ENCODE measurements at places on chromosomes 16 and 17.

GRCh38 chr16:56983211-56983751 is 6.1 kb upstream of the NLRC5 start:
- no peak for DNase-seq

DNA sequence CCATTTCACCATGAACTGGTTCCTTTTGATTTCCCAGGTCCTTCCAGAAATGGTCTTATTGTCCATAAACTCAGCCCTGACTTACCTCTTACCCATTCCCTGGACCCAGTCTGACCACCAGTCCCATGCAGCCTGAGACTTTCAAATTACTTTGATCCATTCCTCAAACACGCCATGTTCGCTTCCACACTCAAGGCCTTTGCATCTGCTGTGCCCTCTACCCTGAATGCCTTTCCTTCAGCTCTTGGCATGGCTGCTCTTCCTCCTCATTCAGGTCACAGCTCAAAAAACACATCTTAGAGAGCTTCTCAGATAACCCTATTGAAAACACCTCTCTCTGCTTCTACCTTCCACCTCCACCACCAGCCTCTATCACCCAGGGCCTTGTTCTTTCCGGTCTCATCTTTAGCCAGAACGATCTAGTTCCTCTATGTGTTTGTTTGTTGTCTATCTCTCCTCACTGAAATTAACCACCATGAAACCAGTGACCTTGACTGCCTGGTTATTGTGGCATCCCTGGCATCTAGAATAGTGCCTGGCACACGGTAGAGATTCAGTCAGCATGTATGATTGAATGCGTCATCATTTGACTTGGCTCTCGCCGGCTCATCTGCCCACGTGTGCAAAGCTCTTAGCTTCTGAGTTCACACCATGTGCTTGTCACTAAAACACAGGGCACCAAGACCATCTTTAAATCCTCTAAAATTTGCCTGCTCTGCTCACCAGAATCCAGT is 12.8 kb downstream of the CRYM start:
- DNase-seq = no peak

- no peak for DNase-seq
Observed at GRCh38 chr17:17907469-17907868, 64.7 kb downstream of the TOM1L2 start.

DNA sequence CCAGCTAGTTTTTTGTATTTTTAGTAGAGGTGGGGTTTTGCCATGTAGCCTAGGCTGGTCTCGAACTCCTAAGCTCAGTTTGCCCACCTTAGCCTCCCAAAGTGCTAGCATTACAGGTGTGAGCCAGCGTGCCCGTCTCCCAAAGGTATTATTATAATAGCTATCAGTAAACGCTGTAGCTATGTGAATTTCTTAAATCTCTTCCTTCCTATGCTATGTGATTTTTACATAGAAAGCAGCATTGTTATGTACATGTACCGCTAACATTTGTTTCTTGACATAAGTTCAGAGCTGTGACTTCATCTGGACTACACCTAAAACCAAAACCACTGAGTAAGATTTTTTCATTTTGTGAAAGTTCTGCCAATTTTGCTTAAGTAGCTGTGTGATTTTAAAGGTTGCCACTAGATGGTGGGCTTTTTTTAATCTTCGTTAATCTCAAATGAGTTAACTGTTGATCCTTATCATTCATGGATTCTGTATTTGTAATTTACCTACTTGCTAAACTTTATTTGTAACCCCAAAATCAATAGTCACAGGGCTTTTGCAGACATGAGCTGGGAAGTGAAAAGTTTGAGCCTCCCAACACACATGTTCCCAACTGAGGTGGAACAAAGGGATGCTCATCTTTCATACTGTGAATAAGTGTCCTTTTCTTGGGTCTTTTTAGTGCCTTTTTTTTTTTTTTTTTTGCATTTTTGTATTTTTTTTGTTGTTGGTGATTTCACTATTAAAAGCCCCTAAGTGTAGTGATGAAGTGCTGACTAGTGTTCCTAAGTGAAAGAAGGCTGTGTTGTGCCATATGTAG is 21.9 kb downstream of the PRKAR1A start:
- peak; percentile 75 for DNase-seq

DNA sequence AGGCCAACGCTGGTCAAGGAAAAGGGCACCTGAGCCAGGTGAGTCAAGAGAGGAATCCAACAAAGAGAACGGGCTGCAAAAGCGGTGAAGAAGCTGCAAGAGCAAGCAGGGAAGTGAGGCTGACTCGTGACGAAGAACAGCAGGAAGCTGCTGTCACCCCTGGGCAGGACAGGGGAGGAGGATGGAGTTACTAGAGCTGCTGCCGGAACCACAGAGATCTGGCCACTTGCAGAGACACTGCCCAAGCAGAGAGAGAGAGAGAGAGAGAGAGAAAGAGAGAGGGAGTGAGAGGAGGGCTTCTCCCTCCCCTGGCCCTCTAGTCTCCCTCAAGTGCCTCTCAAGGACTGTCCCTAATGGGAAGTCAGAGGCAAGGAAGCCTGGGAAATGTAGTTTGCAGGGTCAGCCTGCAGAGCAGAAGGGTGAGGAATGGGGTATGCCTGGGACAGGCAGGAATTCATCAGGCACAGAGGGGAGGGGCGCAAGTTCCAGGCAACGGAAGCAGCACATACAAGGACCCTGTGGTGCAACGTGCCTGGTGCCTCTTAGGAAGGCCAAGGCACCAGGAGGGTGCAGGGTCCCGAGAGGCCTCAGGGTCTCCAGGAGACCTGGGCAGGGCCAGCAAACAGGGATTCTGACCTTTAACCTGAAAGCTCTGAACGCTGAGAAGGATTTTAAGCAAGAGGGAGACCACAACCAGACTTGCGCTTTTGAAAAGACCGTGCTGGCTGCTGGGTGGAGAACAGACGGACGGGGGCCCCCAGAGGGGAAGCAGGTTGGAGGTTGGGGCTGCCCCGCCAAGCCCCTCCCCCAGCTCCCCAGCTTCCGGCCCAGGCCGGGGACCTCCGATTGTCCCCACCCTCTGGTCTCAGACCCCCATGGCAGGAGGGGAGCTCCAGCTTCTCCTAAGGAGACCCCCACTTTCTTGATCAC is 45.8 kb upstream of the CIBAR2 start:
- DNase-seq = no peak

DNA sequence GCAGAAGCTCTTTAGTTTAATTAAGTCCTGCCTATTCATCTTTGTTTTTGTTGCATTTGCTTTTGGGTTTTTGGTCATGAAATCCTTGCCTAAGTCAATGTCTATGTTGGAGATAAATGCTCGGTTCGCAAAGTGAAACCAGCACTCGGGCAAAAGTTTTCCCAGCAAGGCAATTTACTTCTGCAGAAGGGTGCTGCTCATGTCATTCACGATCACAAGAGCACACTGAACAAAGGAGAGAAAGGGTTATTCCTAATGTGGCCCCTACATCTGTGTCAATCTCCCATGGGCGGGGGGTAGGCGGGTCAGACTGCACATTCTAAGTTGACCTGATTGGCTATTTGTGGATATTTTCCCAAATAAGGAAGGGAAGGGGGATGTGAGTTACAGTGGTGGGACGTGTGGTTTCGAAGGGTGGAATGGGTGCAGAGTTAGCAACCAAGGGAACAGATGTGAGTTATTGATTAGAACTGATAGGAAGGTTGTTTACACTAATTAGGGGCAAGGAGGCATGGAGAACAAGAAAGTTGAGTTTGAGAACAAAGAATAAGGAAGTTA is 23.0 kb downstream of the ATF7IP2 start:
- DNase-seq = no peak

DNA sequence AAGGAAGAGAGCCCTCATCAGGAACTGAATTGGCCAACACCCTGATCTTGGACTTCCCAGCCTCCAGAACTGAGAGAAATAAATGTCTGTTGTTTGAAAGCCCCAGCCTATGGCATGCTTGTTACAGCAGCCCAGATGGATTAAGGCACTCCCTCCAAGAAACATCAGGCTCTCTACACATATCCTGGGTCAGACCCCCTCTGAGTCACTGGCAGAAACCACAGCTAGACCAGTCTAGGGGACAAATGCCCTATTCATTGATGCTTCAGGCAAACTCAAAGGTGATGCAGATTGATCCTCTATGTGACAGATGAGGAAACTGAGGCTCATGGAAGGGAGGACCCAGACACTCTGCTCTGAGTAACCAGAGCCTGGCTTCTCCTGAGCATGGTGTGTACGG is 116.8 kb downstream of the WSCD1 start:
- no peak for DNase-seq

DNA sequence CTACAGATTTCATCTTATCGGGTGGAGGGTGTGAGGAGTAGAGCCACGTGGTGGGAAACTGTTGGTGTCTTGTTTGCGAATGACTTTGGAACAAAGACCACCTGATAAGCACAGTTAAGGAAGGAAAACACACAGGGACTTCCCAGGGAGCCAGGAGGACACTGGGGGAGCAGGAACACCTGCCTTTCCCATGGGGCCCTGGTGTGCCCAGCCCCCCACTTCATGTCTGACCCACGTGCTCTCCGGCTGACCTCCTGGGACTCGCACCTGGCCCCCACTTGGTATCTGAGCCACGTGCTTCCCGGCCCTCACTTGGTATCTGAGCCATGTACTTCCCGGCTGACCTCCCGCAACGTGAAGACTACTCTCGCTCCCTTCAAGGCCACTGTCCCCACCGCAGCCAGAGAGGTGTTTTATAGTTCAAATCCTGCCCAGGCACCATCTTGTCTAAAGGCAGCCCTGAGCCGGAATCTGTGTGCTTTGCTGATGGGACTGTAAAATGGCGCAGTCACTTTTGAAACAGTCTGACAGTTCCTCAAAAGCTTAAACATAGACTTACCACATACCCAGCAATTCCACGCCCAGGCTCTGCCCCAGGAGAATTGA is 5.4 kb upstream of the CSNK1D start:
- DNase-seq = no peak

DNA sequence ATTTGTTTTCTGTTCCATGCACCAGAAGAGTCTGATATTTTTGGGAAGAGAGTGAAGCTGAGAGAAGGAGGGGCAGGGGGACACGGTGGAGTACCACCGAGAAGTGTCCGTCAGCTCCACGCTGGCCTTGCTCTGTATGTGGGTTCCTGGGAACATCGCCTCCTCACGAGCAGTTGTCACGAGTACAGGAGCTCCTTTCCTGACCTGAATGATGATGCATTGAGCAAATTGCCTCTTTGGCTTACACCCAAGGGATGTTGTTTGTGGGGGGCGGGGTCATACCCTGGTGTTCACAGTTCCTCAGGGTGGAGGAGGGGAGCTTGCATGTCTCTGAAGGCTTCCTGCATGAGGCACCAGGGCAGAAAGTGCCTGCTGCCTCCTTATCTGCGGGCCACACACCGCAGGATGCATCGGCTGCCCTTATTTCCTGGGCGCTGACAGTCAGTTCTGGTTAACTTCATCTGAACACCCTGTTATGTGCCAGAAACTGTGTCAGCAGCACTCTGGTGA is 36.2 kb downstream of the RGS9 start:
- DNase-seq = no peak

DNA sequence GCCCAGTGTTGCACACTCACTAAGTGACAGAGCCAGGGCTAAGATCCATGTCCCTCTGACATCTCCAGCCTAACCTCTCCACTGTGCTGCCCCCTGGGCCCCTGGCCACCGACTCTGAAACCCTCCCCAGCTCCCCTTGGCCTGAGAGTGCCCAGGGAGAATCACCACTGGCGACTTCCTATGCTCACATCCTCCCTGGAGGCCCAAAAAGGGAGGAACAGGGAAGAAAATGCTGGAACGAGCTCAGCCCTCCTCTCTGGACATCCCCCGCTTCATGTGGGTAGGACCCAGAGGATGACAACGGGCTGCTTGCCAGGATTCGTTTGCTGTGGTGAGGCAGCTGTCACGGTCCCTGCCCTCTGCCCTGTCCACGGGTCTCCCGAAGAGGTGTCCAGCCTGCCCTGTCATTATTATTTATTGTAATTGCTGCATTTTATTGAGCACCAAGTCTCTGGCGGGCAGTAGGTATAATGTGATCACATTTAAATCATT is 153.5 kb upstream of the RPL38 start:
- no peak for DNase-seq

- no peak for DNase-seq
Observed at GRCh38 chr17:70658840-70659239, 489.5 kb downstream of the KCNJ2 start.

GRCh38 chr16:12199524-12199923 is 223.0 kb downstream of the SNX29 start:
- no peak for DNase-seq

- no peak for DNase-seq
Observed at GRCh38 chr17:64083563-64084085, 46.3 kb downstream of the ERN1 start.

DNA sequence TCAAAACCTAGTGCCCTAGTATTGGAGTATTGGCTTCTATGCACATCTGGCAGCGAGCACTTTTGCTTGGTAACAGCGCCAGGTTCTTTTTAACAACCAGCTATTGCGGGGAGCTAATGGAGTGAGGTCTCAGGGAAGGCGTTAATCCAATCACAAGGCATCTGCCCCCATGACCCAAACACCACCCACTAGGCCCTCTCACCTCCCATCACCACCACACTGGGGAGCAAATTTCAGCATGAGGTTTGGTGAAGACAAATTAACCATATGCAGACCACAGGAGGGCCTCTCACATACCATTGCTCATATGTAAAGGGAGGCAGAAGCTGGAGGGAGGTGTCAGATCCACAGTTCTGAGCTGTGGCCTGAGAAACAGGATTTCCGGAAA is 893 bp upstream of the ODF4 start:
- DNase-seq = no peak

- no peak for DNase-seq
Observed at GRCh38 chr17:1149869-1150268, 29.9 kb downstream of the ABR start.

- DNase-seq = no peak
Observed at GRCh38 chr16:69554495-69554894, 11.3 kb upstream of the NFAT5 start.

DNA sequence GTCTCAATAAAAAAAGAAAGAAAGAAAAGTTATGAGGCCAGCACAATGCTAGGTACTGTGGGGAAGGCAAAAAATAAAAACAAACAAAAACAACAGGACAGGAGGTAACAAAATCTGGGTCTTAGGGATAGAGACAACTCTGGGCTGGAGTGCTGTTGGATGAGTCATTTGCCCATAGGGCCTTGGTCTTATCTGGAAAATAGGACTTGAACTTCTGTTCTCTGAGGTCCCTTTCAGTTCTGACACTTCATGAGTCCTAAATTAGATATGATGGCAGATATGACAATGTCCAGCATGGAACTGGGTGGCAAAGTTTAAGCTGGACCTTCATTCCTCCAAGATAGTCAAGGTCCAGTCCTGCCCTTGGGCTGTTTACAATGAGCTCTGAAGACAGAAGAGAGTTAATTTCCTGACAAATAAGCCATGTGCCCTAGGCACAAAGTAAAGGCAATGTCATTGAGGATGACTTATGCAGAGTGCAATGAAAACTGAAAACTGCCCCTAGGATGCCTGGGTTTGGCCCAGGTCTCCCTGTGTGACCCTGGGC is 8.9 kb upstream of the HDAC5 start:
- DNase-seq = no peak
